Left forelimb (tissue), 1 donor: ENCODE measurements at places on chromosomes 3 and 15.

DNA sequence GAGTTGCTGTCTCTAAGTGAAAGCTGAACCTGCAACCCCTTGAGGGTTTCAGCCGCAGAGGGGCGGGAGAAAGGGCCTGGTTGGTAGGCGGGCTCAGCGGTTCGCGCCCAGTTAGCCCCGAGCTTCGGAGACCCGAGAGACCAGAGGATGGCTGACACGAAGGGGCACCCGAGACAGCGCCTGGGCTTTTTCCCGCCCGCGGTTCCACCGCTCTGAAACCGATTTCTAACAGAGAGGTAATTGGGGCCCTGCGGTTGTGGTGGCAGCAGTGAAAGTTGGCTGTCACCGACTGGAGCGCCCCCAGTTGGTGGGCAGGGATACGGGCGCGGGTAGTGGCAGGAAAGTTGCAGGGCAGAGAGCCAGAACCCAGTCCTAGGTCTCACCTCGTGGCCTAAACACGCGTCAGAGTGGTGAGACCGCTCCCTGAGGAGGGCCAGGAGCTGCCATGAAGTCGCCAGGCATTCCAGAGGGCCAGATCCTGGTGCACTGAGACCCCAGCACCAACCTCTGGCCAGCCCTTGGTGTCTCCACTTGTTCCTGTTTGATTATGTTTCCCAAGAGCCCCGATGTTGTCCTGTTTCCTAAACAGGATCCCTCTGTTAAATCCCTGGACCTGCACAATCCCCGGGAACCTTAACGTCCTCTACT lies 625 bp upstream of the ELL3 start:
- peak; percentile 82 for DNase-seq

- DNase-seq, result no peak
Observed at GRCh38 chr3:191500892-191501291, 39.9 kb downstream of the PYDC2 start.

DNA sequence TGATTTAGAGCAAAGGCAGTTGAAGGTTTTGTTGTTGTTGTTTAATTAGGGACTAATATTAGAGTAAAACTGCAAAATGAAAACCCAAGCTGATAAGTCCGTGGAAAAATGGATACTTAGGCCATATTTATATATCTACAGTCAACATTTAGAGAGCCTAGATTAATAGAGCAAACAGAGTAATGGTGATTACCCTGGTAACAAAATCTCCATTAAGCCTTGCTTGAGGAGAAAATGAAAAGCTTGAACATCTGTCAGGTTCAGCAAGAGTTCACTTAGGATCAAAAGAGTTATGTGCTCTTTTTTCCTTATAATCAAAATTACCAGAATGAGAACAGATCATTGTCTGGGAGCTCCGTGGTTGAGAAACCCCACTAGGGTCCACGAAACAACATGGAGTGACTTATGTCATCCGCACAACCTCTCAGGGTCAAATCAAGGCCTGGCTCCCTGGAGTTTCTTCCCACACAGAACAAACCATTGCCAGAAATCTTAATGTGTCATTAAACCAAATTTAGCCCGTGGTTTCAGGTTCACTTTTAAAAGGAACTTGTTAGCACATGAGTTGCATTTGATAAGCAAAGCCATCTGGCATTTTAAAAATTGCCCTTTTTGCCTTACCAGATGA lies 381.2 kb downstream of the GABRB3 start:
- DNase-seq, result no peak

- no peak for DNase-seq
Observed at GRCh38 chr15:23565395-23566070, at the start of gene MKRN3. TSS of gene MKRN3 (plus strand) at chr15:23565674. CDS start at chr15:23565783, 109 bp downstream.

GRCh38 chr15:81103857-81104256 lies 30.2 kb upstream of the CFAP161 start:
- DNase-seq, result no peak
